NT2/D1 (cell line): ENCODE measurements at places on chromosomes 13 and 19.
A peak's percentile ranks its signal among the peaks of the same experiment; 100 is the strongest.

GRCh38 chr19:5592531-5593342, 25.0 kb upstream of the TINCR start:
- DNase-seq: no peak

GRCh38 chr13:28012896-28013295, 24.4 kb upstream of the URAD start:
- no peak for DNase-seq

DNA sequence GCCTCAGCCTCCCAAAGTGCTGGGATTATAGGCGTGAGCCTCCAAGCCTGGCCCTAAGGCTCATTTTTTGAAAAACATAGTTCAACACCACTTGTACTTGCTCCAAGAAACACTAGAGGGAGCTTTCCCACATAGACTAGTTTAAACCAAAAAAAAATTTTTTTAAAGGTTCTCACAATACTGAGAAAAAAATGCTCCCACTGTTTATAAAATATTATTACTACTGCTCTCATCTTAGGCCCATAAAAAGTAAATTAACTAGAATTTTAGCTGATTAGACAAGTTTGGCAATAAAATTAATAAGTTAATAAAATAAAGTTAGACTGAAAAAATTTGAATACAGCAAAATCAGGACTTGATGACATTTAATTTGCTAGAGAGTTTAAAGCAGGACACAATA, 109.5 kb downstream of the TBC1D4 start:
- peak; percentile 11 for DNase-seq

DNA sequence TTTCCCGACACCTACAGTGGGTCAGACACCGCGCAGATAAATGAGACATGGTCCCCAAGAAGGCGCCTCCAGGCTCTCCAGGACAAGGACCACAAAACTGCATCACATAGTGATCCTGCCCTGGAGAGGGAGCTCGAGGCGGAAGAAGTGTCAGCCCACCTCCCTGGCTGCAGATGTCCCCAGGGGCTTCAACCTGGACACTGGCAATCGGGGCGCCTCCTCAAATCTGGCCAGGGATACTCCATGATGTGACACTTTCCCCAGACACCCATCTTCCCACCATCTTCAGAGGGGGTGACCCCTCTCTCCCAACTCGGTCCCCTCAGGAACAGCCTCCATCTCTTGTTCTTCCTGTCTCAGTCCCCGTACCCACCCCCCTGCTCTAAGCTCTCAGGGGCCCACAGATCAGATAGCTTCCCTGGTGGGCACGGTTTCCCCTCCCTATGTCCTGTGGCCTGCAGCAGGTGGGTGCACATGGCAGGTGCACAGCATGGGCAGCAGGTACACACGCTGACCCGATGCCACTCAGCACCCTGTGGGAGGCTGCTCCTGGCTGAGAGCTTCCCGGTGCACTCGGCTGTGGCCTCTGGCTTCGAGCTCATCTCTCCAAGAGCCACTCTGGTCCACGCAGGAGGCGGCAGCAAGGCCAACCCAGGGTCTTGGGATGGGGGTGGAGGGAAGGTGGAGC, 61.2 kb downstream of the PEPD start:
- no peak for DNase-seq

DNA sequence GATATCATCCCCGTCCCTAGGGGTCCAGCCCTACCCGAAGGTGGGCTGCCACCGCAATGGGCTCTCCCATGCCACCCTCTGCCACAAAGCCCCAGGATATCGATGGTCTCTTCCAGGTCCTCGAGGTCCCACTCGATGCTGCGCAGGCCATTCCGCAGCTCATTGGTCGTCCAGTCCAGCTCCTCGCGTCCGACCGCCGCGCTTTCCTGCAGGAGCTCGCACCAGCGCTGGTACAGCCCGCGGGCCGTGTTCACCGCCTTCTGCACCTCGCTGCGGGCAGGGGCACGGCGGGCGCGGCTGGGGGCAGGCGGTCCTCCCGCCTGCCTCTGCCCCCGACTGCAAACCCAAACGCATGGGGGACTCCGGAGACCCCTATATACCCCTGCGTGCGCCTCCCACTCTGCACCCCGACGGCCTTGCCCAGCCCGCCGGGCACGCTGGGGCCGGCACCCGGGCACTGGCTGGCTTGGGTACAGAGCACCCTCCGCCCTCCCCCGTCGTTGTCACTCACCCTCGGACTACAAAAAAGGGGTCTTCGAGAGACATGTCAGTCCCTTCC, 468 bp downstream of the STX10 start:
- DNase-seq: no peak
